ENCODE measurements at places on chromosomes 6 and 20. TPM values are rescaled to one million over a fixed set of nuclear protein-coding genes. Genes with fewer than 3 reads are reported as not detected.

The RAET1E gene
- total RNA-seq, result not detected

The SLC17A2 gene
- not detected for total RNA-seq

The BNIP5 gene
- total RNA-seq, result not detected

The OR2J3 gene
- total RNA-seq, result not detected

Measured in activated naive CD4-positive, alpha-beta T cell treated with anti-CD3 and anti-CD28 coated beads, Interleukin-2, amount 10 ng/mL, durations not matched to agents 5 hours and 36 hours (primary cell).